Astrocyte of the hippocampus (primary cell): ENCODE measurements at places on chromosomes 11 and 22.
A peak's percentile ranks its signal among the peaks of the same experiment; 100 is the strongest.

- DNase-seq, result no peak
Observed at GRCh38 chr22:27874764-27875163, 44.3 kb downstream of the PITPNB start.

- DNase-seq, result no peak
Observed at GRCh38 chr11:119254239-119254638, 48.1 kb downstream of the CBL start.

GRCh38 chr11:17774232-17775034 is 39.9 kb downstream of the KCNC1 start:
- DNase-seq, result no peak

DNA sequence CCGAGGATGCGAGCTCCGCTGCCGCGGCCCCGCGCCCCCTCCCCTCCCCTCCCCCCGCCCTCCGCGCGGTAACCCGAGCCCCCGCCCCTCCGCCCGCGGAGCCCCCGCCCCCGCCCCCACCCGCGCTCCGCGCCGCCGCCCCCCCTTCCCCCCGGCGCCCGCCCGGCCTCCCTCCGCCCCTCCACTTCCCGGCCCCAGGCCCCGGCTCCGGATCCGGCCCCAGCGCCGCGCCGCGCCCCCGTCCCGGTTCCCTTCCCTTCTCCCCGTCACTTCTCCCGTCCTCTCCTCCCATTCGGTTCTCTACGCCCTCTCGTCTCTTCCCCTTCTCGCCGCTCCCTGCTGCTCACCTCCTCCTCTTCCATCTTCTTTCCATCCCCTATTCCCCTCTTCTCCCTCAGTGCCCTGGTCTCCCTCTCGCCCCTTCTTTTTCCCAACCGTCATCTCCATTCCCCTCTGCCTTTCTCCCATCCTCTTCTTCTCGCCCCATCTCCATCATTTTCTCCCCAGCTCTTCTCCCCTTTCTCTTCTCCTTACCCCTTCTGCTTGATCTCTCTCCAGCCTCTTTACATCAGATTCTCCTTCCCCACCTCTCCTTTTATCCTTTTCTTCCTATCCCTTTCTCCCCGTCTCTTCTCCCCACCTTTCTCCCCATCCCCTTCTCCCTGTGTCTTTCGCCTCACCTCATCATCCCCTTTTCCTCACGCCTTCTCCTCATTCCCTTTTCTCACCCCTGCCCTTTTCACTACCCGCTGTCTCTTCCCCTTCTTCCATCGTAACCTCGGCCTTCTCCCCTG is at the start of gene DCHS1:
Gene DCHS1, minus strand, starts transcription at position 20 of the 794 bp plus-strand sequence. CDS start 14,196 bp downstream, outside the sequence.
- DNase-seq, result no peak

GRCh38 chr11:111372538-111372937 is 6.5 kb downstream of the POU2AF1 start:
- no peak for DNase-seq

GRCh38 chr11:66315921-66316811 is 678 bp downstream of the CD248 start:
- no peak for DNase-seq

- no peak for DNase-seq
Observed at GRCh38 chr11:132134322-132134721, 763.9 kb downstream of the NTM start.

- DNase-seq, result no peak
Observed at GRCh38 chr11:29217901-29218300, 798.9 kb downstream of the KCNA4 start.

DNA sequence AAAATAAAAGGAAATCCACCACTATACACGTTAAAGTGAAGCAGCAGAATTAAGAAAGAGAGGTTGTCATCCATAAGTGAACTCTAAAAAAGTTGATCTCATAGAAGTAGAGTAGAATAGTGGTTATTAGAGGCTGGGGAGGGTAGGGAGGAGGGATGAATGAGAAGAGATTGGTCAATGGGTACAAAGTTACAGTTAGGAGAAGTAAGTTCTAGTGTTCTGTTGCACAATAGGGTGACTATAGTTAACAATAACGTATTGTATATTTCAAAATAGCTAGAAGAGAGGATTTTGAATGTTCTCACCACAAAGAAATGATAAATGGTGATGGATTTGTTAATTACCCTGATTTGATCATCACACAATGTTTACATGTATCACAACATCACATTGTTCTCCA is 72.0 kb downstream of the CD82 start:
- DNase-seq, result no peak

GRCh38 chr11:103541186-103541795 is 432.1 kb downstream of the DYNC2H1 start:
- DNase-seq, result peak; percentile 16

DNA sequence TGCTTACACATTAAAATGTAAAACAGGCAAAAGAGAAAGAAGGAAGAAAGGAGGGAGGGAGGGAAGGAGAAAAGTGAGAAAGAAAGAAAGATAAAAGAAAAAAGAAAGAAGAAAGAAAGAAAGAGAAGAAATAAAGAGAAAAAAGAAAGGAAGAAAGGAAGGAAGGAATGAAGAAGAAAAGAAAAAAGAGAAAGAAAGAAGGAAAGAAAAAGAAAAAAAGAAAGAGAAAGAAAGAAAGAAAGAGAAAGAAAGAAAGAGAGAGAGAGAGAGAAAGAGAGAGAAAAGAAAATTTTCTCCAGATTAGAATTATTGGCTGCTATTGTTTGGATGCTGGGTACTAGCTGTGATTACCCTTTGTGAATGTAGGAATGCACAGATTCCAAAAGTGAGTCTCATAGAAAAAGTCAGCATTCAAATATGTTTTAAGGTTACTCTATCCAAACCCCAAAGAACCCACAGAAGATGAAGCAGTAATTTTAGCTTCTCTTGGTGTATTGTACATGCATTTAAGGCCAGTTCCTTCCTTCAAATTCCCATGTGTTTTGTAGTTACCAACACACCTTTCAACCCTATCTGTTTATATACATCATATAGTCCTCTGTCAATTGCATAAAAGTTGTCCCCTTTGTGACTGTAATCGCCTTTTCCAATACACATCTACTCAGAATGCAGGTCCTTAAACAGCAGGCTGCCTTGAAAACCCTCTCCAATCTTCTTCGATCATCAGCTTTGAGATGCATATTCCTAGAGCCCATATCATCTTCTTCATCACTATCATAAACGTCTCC is 789 bp upstream of the FAM111A start:
- DNase-seq, result peak; percentile 40
